ENCODE measurements at places on chromosomes 3 and 15. TPM values are rescaled to one million over a fixed set of nuclear protein-coding genes. Genes with fewer than 3 reads are reported as not detected.
A peak's percentile ranks its signal among the peaks of the same experiment; 100 is the strongest.

DNA sequence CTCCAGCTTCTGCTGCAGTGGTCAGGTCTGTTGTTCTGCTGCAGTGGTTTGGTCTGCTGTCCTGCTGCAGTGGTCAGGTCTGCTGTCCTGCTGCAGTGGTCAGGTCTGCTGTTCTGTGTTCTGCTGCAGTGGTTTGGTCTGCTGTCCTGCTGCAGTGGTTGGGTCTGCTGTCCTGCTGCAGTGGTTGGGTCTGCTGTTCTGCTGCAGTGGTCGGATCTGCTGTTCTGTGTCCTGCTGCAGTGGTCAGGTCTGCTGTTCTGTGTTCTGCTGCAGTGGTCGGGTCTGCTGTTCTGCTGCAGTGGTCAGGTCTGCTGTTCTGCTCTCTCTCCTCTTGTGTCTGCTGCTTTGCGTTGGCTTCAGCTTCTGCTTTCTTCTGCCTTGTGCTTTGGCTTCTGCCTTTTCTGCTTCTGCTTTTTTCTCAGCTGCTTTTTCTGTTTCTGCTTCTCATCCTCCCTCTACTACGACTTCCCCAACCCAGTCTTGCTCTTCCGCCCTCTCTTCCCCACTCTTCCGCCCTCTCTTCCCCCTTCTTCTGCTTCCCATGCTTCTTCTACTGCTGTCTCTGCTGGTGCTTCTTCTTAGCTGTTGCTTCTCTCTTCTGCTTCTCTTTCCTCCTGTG is 50.7 kb downstream of the FAM43A start:
- no peaks in the 10 kb centered on the region for H3K36me3 ChIP-seq
- H3K27ac ChIP-seq: no peak overlapping the region
- no peak for DNase-seq
- no peaks in the 10 kb centered on the region for H3K4me1 ChIP-seq

- H3K36me3 ChIP-seq: no peaks in the 10 kb centered on the region
- H3K27me3 ChIP-seq: no peaks in the 10 kb centered on the region
- H3K27ac ChIP-seq: peak overlapping the region; percentile 99
- H3K4me1 ChIP-seq: no peaks in the 10 kb centered on the region
- peak overlapping the region; percentile 22 for H3K4me3 ChIP-seq
- no peak for DNase-seq
Observed at GRCh38 chr15:45199136-45199810, 11.5 kb upstream of the SHF start.

DNA sequence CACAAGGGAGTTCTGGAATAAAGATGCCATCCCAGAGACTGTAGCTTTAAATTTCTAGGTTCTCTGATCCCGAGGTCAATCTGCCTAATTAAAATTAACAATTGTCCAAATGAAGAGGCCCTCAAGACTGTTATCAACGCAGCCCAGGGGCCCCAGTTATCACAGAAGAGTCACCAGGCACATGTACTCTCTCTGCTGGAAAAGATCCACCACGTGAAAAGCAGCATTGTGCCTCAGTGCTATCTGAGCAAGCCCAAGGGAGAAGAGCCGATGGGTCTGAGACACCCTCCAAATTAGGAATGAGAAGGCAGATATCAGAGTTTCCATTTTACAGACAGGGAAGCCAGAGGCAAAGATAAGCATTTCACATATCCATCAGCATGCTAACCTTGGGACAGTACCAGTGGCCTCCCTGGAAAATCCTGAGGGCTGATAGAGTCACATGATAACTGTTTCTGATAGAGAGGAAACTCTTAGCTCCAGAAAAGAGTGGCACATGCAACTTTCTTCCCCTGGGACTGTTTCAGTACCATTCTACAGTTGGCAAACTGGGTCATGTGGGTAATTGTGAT is 55.5 kb downstream of the ITGB5 start:
- no peak overlapping the region for H3K4me3 ChIP-seq
- DNase-seq: no peak
- H3K4me1 ChIP-seq: peaks cover 33% of the 10 kb centered on the region
- H3K36me3 ChIP-seq: peaks cover 3% of the 10 kb centered on the region
- peak overlapping the region; percentile 92 for H3K27ac ChIP-seq

DNA sequence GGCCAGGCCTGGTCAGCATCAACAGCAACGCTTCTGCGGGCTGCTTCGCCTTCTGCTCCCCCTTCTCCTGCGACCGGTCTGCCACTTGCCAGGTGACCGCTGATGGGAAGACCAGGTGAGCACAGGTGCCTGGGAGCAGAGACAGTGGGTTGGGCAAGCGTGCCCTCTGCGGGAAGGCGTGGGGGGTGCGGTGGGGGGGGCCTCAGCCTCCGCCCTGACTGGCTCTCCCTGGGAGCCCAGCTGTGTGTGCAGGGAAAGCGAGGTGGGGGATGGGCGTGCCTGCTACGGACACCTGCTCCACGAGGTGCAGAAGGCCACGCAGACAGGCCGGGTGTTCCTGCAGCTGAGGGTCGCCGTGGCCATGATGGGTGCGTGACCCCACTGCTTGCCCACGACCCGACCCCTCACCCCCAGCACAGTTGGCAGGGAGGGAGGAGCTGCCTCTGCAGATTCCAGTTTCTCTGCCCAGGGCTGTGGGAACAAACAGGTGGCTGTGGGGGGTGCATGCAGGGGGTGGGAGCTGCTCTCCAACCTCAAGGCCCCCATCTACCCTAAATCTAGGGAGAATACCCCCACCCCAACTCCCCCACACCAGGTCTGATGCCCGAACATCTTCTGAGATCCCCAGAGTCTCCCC is 8.8 kb downstream of the STAB1 start:
- DNase-seq: no peak
- no peak overlapping the region for H3K27ac ChIP-seq
- no peaks in the 10 kb centered on the region for H3K27me3 ChIP-seq
- no peaks in the 10 kb centered on the region for H3K4me1 ChIP-seq

GRCh38 chr3:38479431-38480092 is 16.6 kb upstream of the EXOG start:
- DNase-seq: peak; percentile 85
- no peaks in the 10 kb centered on the region for H3K27me3 ChIP-seq
- H3K36me3 ChIP-seq: no peaks in the 10 kb centered on the region
- no peak overlapping the region for H3K27ac ChIP-seq
- no peak overlapping the region for H3K4me3 ChIP-seq

- H3K4me1 ChIP-seq: peaks cover 6% of the 10 kb centered on the region
- no peaks in the 10 kb centered on the region for H3K36me3 ChIP-seq
- no peak overlapping the region for H3K4me3 ChIP-seq
- no peak for DNase-seq
- H3K27me3 ChIP-seq: no peaks in the 10 kb centered on the region
Observed at GRCh38 chr3:72904163-72904562, 16.3 kb downstream of the GXYLT2 start.

DNA sequence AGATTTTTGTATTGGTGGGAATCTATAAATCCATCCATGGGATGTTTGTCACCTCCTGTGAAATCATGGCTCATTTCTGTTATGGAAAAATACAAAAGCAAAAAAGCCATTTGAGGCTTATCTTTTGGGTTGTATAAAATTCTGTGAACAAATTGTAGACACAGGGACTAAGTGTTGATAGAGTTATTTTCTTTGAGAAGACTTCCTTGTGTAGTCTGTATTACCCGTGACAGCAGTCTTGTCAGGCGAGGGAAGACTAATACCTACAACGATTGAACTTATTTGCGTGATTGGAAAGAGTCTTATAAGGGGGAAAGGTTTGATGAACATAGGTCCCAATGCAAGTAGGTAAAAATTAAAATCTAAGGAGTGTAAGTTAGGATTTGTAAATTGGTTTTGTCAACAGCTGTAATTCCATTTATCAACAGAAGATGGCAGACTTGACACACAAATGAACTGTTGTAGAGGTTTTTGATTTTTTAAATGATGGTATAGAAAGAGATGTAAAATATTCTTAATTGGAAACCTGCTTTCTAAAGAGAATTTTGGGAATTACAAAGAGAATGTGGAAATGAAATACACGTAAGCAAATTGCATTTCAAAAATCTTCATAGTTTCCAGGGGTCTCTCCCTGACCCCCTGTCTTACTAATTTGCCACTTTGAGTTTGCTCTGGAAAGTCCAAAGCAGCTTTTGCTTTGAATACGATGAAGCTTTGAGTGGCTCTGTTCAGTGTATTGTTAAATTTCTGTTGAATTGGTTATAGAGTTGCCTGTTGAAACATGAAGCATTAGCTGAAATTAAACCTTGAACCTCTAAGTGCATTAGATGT is 33.2 kb downstream of the SLC25A26 start:
- H3K27ac ChIP-seq: no peak overlapping the region
- H3K36me3 ChIP-seq: no peaks in the 10 kb centered on the region
- H3K4me3 ChIP-seq: no peak overlapping the region
- DNase-seq: no peak
- H3K27me3 ChIP-seq: no peaks in the 10 kb centered on the region

- no peaks in the 10 kb centered on the region for H3K36me3 ChIP-seq
- H3K4me3 ChIP-seq: no peak overlapping the region
- no peaks in the 10 kb centered on the region for H3K27me3 ChIP-seq
- DNase-seq: no peak
- no peaks in the 10 kb centered on the region for H3K4me1 ChIP-seq
Observed at GRCh38 chr3:124691599-124691998, 38.7 kb upstream of the UMPS start.

DNA sequence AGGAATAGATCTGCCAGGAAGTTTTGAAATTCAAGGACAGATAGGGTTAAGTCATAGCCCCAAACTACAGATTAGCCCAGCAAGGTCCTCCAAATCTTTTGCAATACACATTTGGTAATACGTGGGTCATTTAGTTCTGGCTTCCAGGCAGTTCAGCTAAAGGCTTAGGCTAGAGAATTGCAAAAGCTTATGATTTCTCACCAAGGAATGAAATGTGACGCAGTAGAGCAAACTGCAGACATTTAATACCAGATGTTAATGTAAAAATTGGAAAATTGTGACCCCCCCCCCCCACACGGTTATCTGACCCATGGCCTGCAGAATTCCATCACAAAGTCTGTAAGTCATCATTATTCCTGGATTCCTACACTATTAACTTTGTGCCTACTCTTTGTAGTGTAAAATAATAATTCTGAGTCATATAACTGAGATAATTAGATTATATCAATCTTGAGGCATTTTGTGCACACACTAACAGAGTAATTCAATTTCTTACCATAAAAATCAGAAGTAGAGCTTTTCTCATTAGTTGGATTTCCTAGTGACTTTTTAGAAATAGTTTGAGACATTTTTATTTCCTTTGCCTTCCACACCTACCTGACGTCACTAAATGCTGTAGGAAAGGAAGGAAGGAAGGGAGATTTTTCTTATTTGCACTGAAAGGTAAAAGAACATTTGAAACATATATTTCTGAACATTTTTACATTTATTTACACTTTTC is 235.2 kb downstream of the DTWD1 start:
- no peak overlapping the region for H3K4me3 ChIP-seq
- no peaks in the 10 kb centered on the region for H3K36me3 ChIP-seq
- H3K4me1 ChIP-seq: no peaks in the 10 kb centered on the region
- H3K27ac ChIP-seq: no peak overlapping the region
- no peaks in the 10 kb centered on the region for H3K27me3 ChIP-seq

GRCh38 chr3:147614210-147614609 is 205.0 kb downstream of the ZIC1 start:
- DNase-seq: no peak
- H3K4me1 ChIP-seq: no peaks in the 10 kb centered on the region
- no peaks in the 10 kb centered on the region for H3K27me3 ChIP-seq

- no peaks in the 10 kb centered on the region for H3K27me3 ChIP-seq
- H3K36me3 ChIP-seq: no peaks in the 10 kb centered on the region
- no peaks in the 10 kb centered on the region for H3K4me1 ChIP-seq
- no peak for DNase-seq
- H3K4me3 ChIP-seq: no peak overlapping the region
Observed at GRCh38 chr15:46855388-46855787, 861.9 kb upstream of the SEMA6D start.

GRCh38 chr3:90018779-90019178 is 911.4 kb downstream of the EPHA3 start:
- no peak overlapping the region for H3K4me3 ChIP-seq
- H3K27ac ChIP-seq: no peak overlapping the region
- no peaks in the 10 kb centered on the region for H3K36me3 ChIP-seq
- no peaks in the 10 kb centered on the region for H3K4me1 ChIP-seq
- no peak for DNase-seq
- no peaks in the 10 kb centered on the region for H3K27me3 ChIP-seq

GRCh38 chr15:67865766-67866165 is 25.9 kb upstream of the RNU6-1 start:
- no peaks in the 10 kb centered on the region for H3K27me3 ChIP-seq
- H3K4me3 ChIP-seq: no peak overlapping the region
- no peaks in the 10 kb centered on the region for H3K4me1 ChIP-seq
- no peaks in the 10 kb centered on the region for H3K36me3 ChIP-seq
- DNase-seq: no peak
- no peak overlapping the region for H3K27ac ChIP-seq

DNA sequence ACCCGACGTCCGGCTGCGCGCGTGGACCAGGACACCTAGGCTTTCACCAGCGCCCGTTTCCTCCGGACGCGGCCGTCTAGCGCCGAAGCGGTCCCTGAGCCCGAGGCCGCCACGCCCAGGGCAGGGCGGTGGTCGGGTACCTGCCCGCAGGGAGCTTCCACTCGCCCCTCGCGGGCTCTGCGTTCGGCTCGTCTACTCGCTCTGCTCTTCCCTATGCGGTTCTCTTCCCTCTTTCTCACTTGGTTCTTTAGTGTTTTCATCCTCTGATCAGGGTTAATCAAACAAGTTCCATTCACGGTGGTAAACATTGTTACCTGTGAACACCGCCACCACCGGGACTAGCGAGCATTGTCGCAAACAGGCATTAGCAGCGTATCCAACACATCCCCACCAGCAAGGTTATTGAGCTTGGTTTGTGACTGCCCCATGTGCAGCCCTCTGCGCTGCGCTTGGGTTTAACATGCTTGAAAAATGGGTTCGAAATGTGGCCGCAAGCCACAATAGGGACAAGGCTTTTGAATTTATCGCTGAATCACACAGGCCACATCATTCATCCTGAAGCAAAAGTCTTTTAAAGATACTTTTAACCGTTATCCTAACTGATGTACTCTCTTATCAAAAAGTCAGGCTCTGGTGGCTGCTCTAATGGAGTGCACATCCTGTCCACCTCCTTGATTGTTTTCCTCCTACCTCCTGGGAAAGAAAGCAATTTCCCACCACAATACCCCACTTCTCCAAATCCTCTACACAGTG is 843 bp upstream of the CD47 start:
- DNase-seq: no peak
- no peaks in the 10 kb centered on the region for H3K4me1 ChIP-seq
- no peak overlapping the region for H3K27ac ChIP-seq
- H3K36me3 ChIP-seq: no peaks in the 10 kb centered on the region
- peak overlapping the region; percentile 73 for H3K4me3 ChIP-seq

GRCh38 chr3:61547625-61548024 is 13.7 kb upstream of the PTPRG start:
- no peak for DNase-seq
- H3K4me1 ChIP-seq: no peaks in the 10 kb centered on the region
- H3K27me3 ChIP-seq: no peaks in the 10 kb centered on the region
- no peak overlapping the region for H3K27ac ChIP-seq
- H3K4me3 ChIP-seq: no peak overlapping the region

GRK7 gene
- not detected for total RNA-seq

EBLN2 gene
- total RNA-seq: 5.1 TPM

GJD2 gene
- not detected for total RNA-seq

P2RY14 gene
- total RNA-seq: 1.1 TPM

C15orf62 gene
- 0.87 TPM for total RNA-seq

DNAH1 gene
- total RNA-seq: 24.1 TPM

RYR3 gene
- total RNA-seq: 15.6 TPM

PYGO1 gene
- total RNA-seq: 10.9 TPM
